Type B pancreatic cell (in vitro differentiated cells): ENCODE measurements at places on chromosomes 3 and 15. TPM values are rescaled to one million over a fixed set of nuclear protein-coding genes. Genes with fewer than 3 reads are reported as not detected.

DNA sequence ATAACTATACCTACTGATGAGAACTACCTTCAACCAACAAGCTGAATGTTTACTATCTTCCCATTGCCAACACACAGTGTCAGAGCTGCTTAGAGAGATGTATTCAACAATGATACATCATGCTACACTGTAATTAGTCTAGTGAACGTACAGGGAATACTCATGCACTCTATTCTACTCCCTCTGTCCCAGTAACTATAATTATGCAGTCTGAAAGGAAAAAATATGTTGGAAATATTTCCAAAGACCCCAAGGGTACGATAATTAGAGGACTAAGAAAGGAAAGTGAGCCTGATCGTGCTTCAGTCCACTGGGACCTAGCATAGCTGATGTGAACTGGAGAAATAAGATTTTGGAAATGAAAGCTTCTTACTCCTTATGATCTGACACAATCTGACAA is 36.9 kb upstream of the FSIP1 start:
- no peak for DNase-seq

The CD96 gene
- total RNA-seq: not detected in 2 replicates

DNA sequence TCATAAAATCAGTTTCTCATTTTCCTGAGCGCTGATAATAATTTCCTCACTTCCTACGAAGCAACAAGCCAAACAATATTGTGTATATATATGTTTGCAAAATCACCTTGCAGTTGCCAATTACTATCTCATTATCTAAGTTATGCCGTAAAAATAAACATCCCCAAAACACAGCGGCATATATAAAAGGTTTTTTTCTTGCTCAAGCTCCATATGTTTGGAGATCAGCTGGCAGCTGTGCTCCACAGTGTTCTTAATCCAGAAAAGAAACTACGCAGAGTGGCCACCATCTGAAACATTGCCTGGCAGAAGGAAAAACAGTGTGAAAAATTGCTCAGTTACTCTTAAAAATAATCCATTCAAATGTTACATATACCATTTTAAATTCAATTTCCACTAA is 951.4 kb downstream of the PLOD2 start:
- DNase-seq: no peak

GRCh38 chr3:11651900-11652299 is 8.2 kb upstream of the VGLL4 start:
- DNase-seq: no peak
